Glutamatergic neuron (in vitro differentiated cells): ENCODE measurements at places on chromosomes 1 and 21. TPM values are rescaled to one million over a fixed set of nuclear protein-coding genes. Genes with fewer than 3 reads are reported as not detected.

Gene TMEM54
- total RNA-seq = 9.9 TPM

Gene ADGRL4
- not detected for total RNA-seq

Gene CAMTA1
- 77.2 TPM for total RNA-seq

Gene CFH
- not detected for total RNA-seq

Gene IVL
- not detected for total RNA-seq

Gene FCGR3B
- total RNA-seq = not detected

Gene PRR9
- not detected for total RNA-seq

Gene RRP1
- 26.2 TPM for total RNA-seq

Gene RGS18
- not detected for total RNA-seq

Gene ADGRL2
- total RNA-seq = 71.2 TPM

Gene PPIAL4G
- total RNA-seq = 0.61 TPM

Gene BGLAP
- total RNA-seq = not detected

Gene WNT4
- not detected for total RNA-seq

Gene TFF3
- not detected for total RNA-seq

Gene PAQR6
- total RNA-seq = 10.8 TPM

Gene RIIAD1
- 3.8 TPM for total RNA-seq

Gene ADAMTS1
- 1.1 TPM for total RNA-seq
